ENCODE measurements at places on chromosomes 11 and 22. TPM values are rescaled to one million over a fixed set of nuclear protein-coding genes. Genes with fewer than 3 reads are reported as not detected.

OR52H1 gene
- not detected for total RNA-seq

KRTAP5-2 gene
- not detected for total RNA-seq

AP2A2 gene
- 63.0 TPM for total RNA-seq

FAM227A gene
- 0.90 TPM for total RNA-seq

GPR83 gene
- not detected for total RNA-seq

SNU13 gene
- total RNA-seq: 164 TPM

F2 gene
- not detected for total RNA-seq

ZNF70 gene
- total RNA-seq: 4.9 TPM
